NCI-H2081 (cell line): ENCODE measurements at places on chromosomes 4 and X.

DNA sequence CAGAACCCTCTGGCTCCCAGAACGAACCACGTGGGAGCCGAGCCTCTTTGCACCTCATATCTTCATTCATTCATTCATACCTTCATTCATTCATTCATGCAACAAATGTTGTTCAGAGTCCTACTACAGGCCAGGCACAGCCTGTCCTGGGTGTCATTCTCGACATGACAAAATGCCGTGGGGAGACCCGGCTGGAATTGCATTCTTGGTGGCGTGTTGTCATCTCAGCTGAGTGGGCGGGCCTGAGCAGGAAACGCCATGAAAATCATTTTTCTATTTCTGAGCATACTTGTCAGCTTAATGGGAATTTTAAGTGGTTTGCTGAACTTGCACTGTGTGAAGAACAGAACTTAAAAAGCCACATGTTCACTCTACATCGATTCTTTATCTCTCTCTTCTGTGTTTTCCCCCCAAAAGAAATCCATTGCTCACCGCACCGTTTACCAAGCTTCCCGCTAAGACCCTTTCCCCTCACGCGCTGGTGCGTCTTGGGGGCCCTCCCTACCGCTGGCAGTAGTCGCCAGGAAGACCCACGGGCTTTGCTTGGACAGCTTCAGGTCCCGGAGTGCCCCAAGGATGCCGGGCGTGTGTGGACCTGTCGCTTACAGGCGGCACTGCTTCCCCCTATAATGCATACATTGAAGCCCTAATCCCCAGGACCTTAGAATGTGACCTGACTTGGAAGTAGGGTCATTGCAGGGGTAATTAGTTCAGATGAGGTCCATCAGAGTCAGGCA lies 41.6 kb upstream of the HMX1 start:
- DNase-seq: no peak

DNA sequence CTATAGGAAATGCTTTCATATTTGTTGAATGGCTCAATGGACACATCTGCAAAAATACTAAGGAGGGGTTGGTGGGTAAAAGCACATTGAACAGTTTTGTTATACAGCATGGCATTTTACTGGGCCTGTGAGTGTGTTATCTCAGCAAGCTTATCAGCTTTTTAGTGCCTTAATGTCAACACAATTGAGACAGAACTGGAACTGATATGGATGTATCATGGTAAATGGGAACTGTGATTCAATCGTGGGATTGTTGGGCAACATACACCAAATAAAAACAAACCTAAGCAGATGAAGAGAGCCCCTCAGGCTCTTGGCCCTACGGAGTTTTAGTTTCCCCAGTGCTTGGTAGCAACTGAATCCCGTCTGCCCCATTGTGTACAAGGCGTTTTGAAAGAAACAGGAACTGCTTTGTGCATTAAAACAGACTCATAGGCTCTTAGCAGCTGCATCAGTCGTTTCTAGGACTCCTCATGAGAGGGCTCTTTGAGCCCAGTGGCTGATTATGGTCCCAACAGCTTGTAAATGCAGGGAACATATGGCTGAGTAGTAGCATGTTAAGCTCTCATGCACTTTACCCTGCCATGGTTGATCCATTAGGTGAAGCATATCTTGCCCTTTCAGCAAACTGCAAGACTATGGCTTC lies 7.3 kb downstream of the GPR119 start:
- no peak for DNase-seq

GRCh38 chr4:172813359-172813923 lies 355.2 kb upstream of the GALNT7 start:
- no peak for DNase-seq

DNA sequence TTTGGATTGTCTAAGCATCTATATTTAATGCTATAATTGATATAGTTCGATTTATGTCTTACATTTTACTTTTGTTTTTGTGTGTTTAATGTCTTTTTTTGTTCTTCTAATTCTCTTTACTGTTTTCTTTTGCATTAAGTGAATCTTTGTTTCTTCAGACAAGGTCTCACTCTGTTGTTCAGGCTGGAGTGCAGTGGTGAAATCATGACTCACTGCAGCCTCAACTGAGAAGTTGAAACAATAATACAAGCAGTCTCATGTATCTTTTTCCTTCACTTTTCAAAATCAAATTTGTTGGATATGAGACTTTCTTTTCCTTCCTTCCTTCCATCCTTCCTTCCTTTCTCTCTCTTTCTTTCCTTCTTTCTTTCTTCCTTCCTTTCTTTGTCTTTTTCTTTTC lies 1401.6 kb downstream of the ADGRL3 start:
- no peak for DNase-seq

- DNase-seq: no peak
These were observed 15.0 kb upstream of the PRKX start for GRCh38 chrX:3728454-3728853.

- DNase-seq: peak; percentile 72
These were observed 554 bp downstream of the DCTD start for GRCh38 chr4:182916483-182917181.

DNA sequence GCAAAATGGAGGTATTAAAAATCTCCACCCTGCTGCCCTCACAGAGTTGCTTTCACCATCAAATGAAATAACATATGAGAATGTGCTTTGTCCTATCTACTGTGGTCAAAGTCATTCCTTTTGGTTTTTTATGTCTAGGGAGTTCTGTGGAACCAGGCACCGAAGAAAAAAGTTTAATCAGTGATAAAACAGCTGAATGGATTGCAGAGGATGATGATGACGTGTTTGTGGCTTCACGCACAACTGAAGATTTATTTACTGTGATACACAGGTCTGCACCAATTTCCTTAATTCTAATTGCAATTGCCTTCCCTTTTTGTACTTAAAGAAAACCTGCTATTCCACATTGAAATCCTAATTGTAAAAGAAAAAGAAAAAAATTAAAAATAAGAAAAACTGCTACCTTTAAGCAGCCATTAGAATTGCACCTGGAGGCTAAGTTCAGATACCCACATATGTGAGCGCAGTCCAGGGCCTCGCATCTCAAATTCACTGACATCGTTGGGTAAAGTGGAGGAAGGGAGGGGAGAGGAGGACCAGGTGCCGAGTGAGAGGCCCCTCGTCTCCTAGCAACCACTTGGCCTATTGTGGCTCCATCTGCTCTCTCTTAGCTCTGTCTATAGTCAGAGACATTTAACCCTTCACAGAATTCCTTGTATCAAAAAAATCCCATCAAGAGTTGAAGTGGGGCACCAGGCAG lies 10.5 kb upstream of the RTL5 start:
- DNase-seq: peak; percentile 94

GRCh38 chrX:24248042-24248441 lies 65.8 kb downstream of the SUPT20HL2 start:
- DNase-seq: no peak

DNA sequence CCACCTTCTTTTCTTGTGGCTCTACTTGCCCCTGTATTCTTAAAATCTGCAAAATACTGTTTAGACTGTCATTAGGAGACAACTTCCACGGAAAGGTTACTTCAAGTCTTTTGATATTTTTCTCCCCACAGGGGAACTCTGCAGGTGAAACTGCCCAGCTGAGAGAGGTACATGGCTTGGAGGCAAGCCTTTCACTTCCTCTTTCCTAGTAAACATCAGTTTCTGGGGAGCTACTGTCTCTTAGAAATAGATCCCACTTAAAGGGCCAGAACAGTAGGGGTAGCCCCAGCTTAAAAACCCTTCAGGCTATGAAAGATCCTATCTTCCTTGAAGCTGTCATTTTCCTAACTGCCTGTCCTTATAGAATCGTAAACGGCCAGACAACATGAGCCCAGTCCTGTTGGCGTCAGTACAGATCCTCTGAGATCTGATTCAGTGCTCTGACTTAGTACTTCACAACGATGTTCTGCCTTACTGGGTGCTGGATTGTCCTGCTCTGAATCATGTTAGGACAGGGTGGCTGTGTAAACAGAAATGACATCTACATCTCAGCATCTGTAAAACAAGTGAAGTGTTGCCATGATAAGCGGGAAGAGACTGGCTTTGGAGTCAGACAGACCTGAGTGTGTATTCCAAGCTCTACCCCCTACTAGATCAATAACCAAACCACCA lies 102.1 kb downstream of the ITIH6 start:
- DNase-seq: no peak

GRCh38 chr4:129966175-129966574 lies 870.2 kb downstream of the C4orf33 start:
- no peak for DNase-seq

DNA sequence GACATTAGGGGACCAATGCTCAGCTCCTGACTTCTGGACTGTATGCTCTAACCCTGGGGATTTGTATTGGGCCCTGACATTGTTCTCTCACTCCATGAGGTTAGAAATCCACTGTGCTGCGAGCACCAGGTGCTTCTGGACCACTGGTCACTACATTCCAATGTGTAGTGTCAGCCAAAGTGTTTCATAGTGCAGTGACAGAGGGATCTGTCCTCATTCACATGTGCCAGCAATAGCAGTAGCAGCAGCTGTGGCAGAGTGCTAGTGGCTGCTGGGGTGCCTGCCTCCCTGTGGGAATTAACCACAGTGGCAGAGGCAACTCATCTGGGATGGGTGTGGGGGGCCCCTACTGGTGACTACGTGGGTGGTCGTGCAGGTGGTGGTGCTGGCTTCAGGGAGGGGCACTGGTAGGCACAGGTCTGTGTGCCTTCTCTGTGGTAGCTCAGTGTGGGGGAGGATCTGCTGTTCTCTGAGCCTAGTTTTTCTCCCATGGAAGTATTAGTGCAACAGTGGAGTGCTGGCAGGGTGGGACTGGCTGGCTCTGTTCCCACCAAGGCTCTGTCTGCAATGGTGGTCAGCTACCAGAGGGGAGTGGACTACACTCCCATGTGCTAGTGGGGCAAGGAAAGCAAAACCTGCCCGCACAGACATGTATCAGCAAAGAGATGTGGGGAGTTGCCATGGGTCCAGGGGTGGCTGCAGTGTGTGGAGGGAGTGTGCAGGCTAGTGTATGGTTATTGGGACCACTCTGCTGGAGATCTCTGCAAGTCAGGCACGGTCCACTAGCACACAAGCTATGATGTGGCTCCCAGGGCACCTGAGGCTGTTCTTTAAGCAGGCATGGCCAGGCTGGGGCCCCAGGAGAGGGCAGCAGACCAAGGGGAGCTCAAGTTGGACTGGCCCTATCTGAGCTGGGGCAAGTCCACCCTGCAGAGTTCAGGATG lies 78.5 kb downstream of the SCLT1 start:
- DNase-seq: no peak

GRCh38 chr4:6916587-6917460 lies 7.2 kb downstream of the TBC1D14 start:
- no peak for DNase-seq

GRCh38 chrX:11437642-11438379 lies 144.6 kb downstream of the AMELX start:
- DNase-seq: no peak

DNA sequence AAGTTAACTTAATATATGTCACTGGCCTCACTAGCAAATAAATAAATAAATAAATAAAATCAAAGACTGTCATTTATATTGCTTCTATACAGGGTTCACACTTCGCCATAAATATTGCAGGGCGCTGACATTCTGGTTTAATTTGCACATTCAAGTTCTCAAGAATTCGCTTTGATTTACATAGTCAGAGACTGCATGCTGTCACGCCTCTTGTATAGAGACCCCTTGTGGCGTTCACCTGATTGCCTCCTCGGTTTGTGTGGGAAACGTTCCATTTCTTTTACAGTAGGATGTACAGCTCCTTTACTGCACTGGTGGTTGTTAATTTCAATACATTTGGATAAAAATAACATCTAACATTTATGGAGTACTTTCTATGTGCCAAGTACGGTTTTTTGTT lies 71.3 kb upstream of the ADGRG2 start:
- DNase-seq: no peak

GRCh38 chrX:93874554-93874953 lies 200.5 kb downstream of the FAM133A start:
- DNase-seq: peak; percentile 47

DNA sequence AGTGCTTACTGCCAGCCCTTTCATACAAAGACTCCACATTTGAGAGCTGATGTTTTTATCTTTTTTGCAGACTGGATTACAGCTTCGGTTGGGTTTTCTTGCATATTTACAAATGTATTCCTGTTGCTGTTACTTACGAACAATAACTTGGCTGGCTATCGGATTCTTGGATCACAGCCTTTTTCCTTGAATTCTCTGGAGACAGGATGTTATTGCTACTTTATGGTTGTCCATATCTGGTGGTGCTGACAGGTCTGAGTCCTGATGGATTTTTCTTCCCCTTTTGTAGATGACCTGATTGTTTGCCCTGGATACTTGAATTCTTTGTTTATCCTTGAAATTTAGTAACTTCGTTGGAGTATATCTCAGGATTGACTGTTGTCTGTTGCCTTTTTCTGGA lies 77.7 kb downstream of the PDK3 start:
- DNase-seq: no peak

DNA sequence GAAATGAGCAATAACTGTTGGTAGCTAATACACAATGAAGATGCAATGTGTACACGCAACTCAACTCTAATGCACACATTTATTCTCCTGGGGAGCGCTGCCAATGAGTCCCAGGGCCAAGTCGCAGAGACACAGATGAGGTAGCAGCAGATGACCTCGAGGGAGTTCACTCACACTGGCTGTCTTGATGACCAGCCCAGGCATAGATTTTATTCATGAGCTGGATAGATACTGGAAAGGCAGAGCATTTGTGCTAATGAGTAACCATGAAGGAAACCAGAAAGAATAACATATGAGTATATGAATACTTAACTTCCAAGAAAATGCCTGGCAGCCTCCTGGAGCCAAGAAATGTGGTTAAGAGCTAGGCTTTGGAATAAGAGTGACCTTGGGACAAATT lies 42.3 kb downstream of the RASL11B start:
- DNase-seq: no peak

DNA sequence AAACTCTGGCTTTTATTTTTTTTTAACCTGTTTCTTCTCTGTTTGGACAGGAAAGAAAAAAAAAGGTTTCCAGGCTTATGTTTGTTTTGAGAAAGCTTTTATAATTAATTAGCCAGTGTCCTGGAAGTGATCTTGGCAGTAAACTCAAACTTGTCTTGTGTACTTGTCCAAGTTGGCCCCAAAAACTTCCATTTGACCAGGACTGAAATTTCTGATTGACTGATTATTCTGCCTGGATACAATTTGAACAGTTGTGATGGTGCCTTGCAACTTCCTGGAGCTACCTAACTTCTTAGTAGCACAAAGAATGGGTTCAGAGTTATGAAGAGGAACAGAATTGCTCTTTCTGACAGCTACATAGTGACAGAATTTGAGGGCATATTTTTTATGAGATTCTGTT lies 62.0 kb downstream of the SLC4A4 start:
- no peak for DNase-seq

DNA sequence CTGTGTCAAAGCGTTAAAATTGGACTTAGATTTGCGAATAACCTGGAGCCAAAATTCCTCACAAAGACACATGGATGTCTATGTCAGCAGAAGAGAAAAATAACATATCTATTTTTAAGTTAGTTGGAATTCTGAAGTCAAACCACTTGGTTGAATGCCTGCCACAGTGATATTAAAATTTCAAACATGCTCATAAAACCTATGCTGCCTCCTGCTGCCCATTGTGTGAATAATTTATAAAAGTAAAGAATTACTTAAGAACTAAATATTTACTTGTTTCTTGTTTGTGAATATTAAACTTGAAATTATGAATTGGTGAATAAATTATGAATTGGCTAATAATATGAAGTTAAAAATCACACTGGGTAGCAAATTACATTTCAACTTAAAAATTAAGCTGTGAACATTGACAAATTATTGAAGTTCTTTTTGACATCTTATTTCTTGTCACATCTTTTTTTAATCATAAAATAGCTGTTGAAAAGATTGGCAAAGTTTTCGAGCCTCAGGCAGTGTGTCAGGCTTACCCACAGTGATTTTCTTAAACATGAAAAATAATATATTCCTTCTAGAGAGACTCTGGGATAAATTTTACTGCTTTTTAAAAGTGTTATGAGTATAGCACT lies 35.4 kb downstream of the FABP2 start:
- DNase-seq: no peak
